CD4-positive, alpha-beta T cell treated with Interleukin-1 beta for 1 hour (primary cell): ENCODE measurements at places on chromosomes 1 and 21.

DNA sequence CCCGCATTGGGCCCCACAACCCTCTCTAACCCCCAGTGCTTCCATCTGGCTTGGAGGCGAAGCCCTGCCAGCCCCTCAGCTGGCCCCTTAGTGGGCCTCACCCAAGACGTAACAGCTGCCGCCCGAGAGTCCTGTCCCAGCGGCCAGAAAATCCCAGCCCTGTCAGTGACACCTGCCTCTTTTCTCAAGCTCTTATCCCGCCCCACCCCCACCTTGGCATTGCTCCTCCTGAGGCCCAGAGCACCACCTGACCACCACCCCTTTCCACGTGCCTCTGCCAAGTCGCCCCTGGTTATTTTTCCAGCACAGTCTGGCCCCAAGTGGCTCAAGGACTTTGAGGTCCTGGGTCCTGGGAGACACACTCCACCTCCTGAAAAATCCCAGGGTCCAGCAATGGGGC lies 5.9 kb upstream of the CTRC start:
- DNase-seq = peak; percentile 12

- DNase-seq = no peak
These were observed 29.4 kb upstream of the CCDC27 start for GRCh38 chr1:3722846-3723245.

GRCh38 chr1:58948671-58949070 lies 164.8 kb upstream of the JUN start:
- no peak for DNase-seq

DNA sequence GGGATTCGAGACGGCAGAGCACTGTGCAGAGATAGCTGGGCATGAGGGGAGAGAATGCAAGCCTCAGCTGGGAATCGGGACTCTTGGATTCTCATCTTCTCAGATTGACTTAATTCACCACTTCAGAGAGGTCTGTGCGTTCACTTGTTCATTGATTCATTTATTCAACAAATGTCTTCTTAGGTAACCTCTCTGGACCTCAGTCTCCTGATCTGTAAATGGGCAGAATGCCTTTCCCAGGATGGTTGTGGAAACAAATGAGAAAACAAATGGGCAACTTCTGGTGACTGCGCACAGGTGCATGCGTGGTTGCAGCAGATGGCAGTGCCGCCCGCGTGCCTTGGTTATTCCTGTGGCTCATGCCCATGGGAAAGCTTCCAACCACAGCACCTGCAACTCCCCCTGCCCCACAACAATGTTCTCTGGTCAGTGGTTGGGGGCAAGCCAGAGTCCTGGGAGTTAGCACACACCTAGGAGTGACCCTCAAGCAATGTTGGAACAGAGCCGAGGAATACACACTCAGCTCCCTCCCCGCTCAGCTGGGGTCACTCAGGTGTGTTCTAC lies 110.1 kb upstream of the RUNX3 start:
- DNase-seq = no peak

- DNase-seq = no peak
These were observed 39.6 kb downstream of the MPZL1 start for GRCh38 chr1:167761400-167761799.

GRCh38 chr1:186463511-186463910 lies 2.6 kb upstream of the PDC start:
- no peak for DNase-seq

- no peak for DNase-seq
These were observed 4.3 kb downstream of the MEGF6 start for GRCh38 chr1:3606779-3607702.

- DNase-seq = no peak
These were observed 246.3 kb downstream of the DPYD start for GRCh38 chr1:97674517-97674916.

DNA sequence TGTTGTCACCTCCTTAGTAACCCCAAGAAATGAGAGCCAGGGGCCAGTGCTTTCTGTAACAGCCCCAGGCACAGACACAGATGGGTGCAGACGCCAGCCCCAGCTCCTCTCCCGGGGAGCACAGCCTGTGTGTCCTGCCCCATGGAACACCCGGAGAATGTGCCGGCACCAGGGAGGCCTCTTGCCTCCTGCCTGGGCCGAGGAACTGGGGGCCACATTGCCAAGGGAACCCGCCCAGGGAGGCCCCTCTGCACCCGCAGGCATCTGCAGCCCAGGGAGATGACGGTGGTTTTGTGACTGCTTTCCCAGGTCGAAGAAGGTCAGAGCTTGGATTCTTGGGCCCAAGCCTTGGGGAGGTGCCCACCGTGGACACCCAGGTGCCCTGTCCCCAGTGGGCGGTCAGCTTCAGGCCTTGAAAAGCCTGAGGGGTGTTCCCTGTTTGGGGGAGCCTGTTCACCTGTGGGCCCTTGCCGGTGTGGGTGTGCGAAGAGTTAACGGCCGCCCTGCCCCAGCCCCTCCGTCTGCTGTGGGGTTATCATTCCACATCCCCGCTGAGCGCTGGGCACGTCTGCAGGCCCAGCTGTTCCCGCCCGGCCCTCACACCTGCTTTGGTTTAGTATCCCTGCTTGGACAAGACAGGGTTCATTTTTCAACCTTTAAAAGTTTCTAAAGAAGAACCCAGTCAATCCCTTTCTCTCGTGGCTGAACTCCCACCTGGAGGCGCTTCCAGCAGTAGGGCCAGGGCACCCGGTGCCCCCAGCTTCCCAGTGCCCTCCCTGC lies 62.5 kb downstream of the MORN1 start:
- DNase-seq = no peak

DNA sequence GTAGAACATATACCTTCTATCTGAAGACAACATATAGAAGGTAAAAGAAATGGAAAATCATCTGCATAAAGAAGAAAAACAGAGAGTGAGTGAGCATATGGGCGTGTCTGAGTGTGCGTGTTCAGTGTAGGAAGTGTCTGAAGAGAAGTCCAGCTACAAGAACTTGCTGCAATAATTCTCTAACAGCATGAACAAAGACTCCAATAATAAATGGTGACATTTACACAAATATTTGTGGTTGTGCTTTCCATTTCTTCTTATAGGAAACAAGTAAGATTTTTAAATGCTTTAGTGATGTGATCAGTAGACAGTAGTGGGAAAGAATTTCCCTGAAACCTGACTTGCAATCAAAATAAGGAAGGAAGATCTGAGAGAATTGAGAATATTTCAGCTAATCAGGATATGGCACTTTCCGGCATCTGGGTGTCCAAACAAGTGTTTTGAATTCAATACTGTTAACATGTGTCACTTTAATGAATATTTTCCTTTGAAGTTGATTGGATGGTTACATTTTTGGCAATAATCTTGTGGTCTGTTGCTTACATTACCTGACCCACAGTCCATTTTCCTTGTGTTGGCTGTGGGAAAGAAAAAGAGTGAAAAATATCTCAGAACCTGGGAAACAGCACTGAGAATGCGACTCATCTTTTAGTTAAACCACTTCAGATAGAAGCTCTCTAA lies 154.0 kb downstream of the TGFB2 start:
- no peak for DNase-seq

DNA sequence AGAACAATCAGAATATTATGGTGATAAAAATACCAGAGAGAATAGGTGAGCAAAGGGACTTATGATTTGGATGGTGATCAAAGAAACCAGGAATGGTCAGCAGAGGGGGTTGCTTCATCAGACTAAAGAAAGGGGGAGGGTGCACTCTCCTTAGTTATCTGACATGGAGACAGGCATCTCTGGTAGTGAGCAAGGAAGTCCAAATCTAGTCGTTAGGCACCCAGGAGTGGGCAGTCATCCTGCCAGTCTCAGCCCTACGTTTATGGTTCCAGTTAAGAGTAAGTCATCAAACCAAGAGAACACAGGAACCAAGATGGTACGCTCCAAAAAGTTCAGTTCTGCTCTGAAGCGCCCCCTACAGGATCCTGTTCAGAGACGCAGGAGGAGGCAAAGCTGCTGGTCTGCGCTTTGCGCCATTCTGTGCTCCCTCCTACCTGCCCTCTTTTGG lies 28.6 kb downstream of the EBNA1BP2 start:
- no peak for DNase-seq

GRCh38 chr21:36320421-36321324 lies 676 bp downstream of the MORC3 start:
- DNase-seq = no peak

GRCh38 chr1:167905182-167905581 lies 8.8 kb downstream of the ADCY10 start:
- no peak for DNase-seq

DNA sequence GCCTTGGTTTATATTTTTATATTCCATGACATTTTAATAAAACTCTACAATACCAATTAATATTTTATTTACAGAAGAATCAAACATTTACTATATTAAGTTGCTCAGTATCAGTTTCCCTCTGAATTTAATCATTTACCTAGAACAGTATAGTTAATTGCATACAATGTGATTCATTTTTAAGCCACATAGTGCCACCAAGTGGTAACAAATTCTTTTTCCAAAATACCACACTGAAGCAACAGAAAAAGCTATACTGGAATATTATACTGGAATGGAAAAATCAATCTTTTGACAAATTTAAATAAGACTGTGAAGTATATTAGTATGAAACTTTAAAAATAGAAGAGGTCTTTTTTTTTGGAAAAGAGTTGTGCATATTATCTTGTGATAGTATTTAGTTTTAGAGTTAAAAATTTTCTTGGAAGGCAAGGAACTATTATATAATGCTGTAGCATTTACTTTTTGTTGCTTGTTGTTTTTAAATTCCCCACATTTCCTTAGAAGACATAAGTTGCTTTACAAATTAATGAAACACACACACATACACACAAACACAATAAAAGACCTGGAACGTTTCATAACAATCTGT lies 57.3 kb downstream of the ZNF644 start:
- no peak for DNase-seq

DNA sequence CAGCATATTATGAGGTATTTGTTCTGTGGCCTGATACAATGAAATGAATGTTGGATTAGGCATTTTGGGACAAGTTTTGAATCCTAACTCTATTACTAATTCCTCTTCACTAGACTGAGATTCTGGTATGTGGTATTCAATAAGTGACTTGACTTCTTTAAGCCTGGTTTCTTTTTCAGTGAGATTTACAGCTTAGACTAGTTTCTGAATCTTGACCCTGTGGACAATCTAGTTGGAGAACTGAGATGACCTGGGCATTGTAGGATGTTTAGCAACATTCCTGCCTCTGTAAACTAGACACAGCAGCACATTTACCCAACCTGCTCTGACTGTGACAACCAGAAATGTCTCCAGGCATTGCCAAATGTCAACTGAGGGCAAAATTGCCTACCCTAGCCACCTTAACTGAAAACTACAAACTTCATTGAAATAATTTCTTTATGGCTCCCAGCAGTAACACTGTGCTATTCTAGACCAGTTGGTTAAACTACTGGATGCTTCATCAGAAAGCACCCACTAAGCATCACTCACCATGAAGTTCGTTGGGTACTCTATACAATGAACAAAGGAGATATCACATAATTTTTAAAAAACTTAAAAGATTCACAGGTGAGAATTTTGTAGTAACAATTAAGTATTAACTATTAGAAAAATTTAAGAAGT lies 16.8 kb downstream of the PTPRC start:
- peak; percentile 29 for DNase-seq

DNA sequence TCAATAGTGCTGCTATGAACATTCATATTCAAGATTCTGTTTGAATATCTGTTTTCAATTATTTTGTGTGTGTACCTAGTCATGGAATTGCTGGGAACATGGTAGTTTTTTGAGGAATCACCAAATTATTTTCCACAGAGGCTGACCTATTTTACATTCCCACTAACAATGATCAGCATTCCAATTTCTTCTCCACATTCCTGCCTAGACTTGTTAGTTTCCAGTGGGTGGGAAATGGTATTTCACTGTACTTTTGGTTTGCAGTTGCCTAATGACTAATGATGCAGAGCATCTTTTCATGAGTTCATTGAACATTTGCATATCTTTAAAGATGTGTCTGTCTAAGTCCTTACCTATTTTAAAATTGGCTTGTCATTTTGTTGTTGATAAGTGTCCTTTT lies 1182.6 kb upstream of the B3GALT2 start:
- DNase-seq = no peak

GRCh38 chr1:46300673-46301405 lies 2.6 kb downstream of the LRRC41 start:
- DNase-seq = no peak

GRCh38 chr21:29172282-29172681 lies 41.8 kb downstream of the MAP3K7CL start:
- no peak for DNase-seq

DNA sequence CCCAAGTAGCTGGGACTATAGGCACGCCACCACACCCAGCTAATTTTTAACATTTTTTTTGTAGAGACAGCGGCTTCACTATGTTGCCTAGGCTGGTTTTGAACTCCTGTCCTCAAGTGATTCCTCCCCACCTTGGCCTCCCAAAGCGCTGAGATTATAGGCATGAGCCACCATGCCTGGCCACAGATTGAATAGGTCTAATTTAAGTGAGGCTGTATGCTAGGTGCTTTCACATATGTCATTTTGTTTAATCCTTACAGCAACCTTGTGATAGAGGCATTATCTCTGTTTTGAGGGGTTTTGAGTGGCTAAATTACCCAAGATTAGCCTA lies 7.2 kb downstream of the INTS3 start:
- DNase-seq = no peak

GRCh38 chr1:11598461-11598860 lies 55.8 kb downstream of the FBXO2 start:
- DNase-seq = no peak

GRCh38 chr21:38297871-38298270 lies 41.1 kb downstream of the KCNJ15 start:
- DNase-seq = no peak

GRCh38 chr1:68378296-68379084 lies 71.3 kb downstream of the RPE65 start:
- DNase-seq = no peak

DNA sequence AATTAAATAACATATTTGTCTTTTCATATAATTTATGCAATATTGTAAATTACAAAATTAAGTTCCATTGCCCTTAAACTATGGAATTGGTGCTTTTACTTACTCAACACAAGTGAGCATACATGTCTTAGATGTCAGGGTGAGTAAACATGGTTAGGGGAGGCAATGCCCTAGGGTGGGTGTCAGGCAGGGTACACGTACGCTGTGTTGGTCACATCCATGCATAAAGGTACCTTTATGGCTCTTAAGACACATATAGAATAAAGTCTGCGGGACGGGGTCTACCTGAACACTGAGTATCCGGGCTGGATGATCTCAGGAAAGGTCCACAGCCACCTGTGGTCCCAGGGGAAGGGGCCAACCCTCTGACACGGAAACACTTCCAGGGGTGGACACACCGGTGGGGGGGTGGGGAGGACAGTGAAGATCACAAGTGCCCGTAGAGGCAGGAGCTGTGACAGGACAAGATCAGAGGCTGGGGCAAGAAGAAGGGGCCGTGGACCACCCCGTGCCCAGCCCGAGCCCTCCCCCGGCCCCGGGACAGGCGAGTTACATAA lies 720 bp downstream of the LIN9 start:
- DNase-seq = no peak

- no peak for DNase-seq
These were observed 55.2 kb downstream of the ATP1B1 start for GRCh38 chr1:169161496-169162194.
